ENCODE measurements at places on chromosomes 6 and 20.
A peak's percentile ranks its signal among the peaks of the same experiment; 100 is the strongest.

- no peak for DNase-seq
Observed at GRCh38 chr6:17851001-17851719, 136.3 kb downstream of the KIF13A start.

GRCh38 chr6:71252960-71253359, 35.7 kb upstream of the OGFRL1 start:
- DNase-seq: no peak

- DNase-seq: no peak
Observed at GRCh38 chr6:4441981-4442434, 306.6 kb upstream of the ECI2 start.

DNA sequence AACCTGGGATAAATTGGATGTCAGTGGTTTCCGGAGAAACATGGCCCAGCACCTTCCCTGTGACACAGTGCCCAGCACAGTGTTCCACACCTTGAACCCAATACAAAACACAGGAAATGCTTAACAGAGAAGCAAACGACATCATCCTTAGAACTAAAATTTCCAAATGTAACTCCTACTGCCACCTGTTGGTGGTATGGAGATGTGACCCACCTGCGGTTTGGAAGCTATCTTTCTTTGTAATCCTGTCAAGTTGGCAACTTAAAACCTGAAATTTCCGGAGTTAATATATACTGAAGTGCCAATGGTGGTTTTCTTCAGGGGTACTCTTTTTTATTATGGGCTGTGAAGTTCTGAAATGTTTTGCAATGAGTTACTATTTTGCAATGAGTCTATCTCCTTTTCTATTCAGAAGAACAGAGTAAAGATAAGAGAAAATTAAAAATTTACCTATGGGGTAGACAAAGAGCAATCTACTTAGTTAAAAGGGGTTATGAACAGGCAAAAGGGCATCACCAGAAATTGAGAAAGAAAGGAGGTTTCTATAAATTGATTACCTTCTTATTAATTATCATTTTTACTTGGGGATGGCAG, 658.8 kb downstream of the PTPRT start:
- no peak for DNase-seq

GRCh38 chr20:23639490-23639958, 1.8 kb upstream of the CST3 start:
- DNase-seq: no peak

- DNase-seq: peak; percentile 23
Observed at GRCh38 chr6:113632220-113632864, 224.8 kb upstream of the MARCKS start.

- DNase-seq: no peak
Observed at GRCh38 chr6:1393641-1394283, 4.4 kb downstream of the FOXF2 start.

GRCh38 chr6:41498968-41499599, 47.1 kb upstream of the FOXP4 start:
- DNase-seq: no peak

GRCh38 chr20:542777-543368, 717 bp downstream of the CSNK2A1 start:
- DNase-seq: no peak

GRCh38 chr6:105783333-105783935, 302.7 kb upstream of the PRDM1 start:
- no peak for DNase-seq

Data from GOT3 (cell line).